Temporal lobe (tissue), 4 donors: ENCODE measurements at places on chromosomes 16 and 17. TPM values are rescaled to one million over a fixed set of nuclear protein-coding genes. Genes with fewer than 3 reads are reported as not detected.

BRICD5 gene
- total RNA-seq, result 3.2 TPM

HBM gene
- 4.4 TPM for total RNA-seq

AIPL1 gene
- not detected for total RNA-seq

KRT20 gene
- 0.25 TPM for total RNA-seq

ENPP7 gene
- total RNA-seq, result not detected

RHBDL1 gene
- 1.7 TPM for total RNA-seq

MYH11 gene
- 0.98 TPM for total RNA-seq

HOXB6 gene
- total RNA-seq, result not detected

GP2 gene
- total RNA-seq, result not detected

HBA1 gene
- total RNA-seq, result 167 TPM

HNF1B gene
- not detected for total RNA-seq

GALR2 gene
- not detected for total RNA-seq

GLIS2 gene
- total RNA-seq, result 5.7 TPM

CCDC78 gene
- 2.5 TPM for total RNA-seq

ABCC12 gene
- 0.25 TPM for total RNA-seq

IGSF6 gene
- 0.98 TPM for total RNA-seq

SCNN1G gene
- total RNA-seq, result 0.98 TPM

PRSS33 gene
- 0.25 TPM for total RNA-seq

KRTAP4-6 gene
- total RNA-seq, result not detected
